ENCODE measurements at places on chromosomes 3 and 15.

DNA sequence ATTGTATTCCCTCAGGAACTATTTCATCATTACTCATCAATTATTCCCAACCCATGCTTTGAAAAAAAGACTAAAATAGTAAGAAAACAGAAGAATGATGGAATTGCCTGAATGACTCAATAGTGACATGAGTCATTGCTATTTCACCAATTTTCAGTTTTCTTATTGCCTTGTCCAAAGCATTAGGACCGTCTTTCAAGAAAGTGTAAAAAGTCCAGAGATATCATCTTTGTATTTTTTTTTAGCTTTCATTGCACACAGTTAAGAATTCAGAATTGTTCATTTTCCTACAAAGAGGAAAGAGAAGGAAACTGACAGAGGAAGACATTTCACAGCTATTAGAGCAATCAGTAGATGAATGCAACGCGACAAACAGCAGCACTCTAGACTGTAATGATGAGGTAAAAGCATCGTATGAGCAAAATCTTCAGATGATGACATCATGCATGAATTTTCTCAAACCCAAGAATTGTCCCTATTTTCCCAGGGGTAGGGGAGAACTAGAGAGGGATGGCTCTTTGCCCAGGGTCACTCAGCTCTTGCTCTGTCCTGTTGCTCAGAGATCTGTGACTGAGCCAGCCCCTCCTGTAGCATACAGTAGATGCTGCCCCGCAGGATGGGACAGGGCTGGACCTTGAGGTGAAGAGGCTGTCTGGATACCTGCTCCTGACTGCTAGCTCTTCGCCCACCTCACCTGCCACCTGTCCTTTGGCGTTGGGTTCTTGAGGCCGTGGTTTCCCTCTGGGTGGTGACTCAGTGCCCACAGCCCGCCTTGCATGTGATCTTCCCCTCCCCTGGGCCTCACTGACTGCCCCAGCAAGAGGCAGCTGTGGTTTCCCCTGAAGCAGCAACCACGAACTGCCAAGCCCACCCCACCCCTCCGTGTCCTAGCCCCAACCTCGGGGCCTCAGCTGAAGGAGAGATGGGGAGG lies 84.8 kb downstream of the PPCDC start:
- no peak for DNase-seq

- no peak for DNase-seq
Observed at GRCh38 chr15:31172606-31173005, 71.1 kb upstream of the TRPM1 start.

DNA sequence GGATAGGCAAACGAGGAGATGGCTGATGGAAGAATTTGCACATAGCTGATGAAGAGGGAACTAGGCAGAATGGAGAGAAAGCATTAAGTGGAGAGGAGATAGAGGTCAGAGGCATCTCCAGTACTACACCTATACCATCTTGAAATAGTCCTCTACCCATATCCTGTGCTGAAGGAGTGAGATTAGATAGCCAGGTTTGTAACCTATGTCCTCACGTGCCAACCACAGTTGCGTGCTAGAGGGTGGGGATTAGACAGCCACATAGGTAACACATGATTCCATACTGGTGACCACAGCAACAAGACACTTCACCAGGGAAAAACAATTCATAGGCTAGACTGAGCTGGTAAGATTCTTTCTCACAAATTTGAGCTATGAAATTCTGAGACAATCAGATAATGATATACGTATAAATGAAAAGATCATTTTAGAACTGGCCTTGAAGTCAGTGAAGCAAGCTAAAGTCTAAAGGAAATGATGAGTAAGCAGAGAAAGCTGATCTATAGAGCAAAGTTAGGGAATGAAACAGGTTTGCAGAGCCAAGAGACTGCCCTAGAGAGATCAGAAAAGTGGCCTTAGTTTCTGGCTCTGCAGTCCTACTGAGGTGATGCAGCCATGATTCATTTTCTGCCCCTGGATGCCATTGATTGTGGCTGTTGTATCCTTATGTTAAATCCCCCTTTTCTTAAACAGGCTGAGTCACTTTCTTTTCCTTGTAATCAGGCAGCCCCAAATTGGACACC lies 17.7 kb downstream of the MYNN start:
- no peak for DNase-seq

DNA sequence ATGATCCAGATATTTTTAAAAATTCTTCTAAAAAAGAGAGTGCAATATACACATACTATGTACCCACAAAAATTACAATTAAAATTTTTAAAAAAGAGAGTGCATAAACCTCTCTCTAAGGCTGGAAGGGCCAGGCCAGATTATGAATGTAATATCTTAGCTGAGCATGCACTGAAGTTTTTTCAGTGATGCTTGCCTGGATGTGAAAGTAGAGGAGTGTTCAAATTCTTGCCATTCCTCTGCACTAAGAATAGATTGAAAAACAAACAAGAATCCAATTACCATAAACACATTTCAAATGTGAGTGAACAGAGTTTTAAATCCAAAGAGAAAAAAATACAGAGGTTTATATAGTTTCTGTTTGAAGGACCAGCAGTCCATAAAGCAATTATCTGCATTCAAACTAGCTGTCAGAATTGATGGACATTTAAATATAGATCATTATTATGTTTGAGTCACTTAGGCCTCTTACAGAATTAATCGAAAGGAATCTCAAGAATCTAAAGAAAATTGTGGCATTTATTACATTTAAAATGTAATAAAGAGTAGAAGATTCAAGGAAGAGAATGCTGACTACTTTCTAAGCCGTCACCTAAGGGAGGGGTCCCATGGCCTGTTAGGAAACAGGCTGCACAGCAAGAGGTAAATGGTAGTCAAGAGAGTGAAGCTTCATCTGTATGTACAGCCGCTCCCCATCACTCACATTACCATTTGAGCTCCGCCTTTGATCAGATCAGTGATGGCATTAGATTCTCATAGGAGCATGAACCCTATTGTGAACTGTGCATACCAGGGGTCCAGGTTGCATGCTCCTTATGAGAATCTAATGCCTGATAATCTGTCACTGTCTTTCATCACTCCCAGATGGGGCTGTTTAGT lies 159.3 kb upstream of the MDFIC2 start:
- no peak for DNase-seq

GRCh38 chr3:30623351-30623750 lies 16.9 kb downstream of the TGFBR2 start:
- no peak for DNase-seq

DNA sequence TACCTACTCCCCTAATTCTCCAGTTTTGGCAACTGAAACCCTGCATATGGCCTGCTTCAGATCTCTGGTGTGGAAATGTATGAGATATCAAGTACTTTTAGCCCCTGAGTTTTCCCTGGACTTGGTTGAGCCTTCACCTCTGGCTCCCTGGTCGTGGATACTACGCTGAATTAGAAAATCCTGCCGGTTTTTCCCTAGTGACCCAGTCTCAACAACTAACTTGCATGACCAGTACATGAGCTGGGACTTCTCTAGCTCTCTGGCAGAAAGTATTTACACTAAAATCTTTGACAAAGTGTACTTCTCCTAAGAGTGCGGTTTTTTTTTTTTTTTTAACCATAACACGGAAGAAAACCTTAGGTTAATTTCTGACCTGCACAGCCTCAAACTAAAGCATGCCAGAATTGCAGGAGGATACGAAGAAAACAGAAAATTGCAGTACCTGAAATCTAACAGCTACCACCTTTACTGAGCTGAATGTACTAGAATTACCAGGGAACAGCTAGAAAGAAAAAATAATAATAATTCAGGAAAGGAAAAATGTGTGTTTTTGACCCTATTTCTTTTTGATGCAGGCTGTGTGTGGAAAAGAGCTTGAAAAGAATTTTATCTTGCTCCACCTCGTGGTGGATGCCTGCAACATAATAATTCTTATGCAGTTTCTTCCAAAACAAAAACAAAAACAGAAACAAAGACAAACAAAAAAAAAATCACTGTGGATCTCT lies 165.6 kb downstream of the GMNC start:
- peak; percentile 11 for DNase-seq

DNA sequence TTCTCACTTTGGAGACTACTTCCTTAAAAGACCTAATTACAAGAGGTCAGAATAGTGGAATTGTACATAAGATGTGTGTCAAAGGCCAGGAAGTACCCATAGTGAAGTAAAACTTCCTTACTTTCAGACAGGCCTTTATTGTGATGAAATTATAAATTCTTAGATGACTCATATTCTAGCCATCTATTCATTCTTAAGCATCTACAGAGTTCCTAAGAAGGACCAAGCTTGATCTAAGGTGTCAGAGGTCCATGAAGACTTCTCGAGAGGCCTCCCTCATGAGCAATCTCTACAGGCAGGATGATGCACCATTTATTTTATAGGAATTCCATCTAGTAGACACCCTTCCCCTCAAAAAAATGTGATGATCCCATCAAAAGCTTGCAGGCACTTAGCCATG lies 493.3 kb downstream of the MAGI1 start:
- DNase-seq: no peak

DNA sequence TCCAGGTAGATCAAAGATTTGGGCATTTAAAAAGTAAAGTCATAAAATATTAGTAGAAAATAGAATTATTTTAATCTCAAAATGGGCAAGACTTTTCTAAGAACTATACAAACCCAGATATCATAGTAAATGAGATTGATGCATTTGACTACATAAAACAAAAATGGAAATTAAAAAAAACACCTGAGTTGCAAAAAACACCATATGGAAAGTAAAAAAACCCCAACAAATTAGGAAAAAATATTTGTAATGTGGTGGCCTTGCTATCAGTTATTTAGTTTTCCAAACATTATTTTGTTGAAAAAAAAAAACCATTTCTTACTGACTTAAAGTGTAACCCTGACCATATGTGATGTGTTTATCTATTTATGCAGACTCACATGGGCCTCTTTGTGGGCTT lies 97.2 kb downstream of the PDCD6IP start:
- DNase-seq: no peak

DNA sequence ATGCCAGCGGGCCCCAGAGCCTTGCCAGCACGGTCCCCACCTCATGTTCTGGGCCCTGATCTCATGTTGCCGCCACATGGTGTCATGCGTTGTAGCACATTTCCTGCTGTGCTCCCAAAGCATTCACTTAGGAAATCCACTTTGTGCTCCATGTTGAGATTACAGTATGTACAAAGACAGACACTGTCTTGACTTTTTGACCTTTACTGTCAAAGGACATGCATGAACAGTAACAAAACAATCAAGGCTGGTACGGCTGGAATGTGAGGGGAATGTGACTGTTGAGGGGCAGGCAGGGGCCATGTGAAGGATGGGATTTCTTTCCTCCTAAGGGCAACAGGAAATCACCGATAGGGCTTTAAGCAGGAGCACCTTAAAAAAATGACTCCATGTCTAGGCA lies 53.3 kb upstream of the RPL32 start:
- DNase-seq: no peak

- DNase-seq: no peak
Observed at GRCh38 chr3:186665625-186666188, at the start of gene HRG. HRG (plus strand) TSS chr3:186666014; CDS start chr3:186666032, 18 bp downstream.

- no peak for DNase-seq
Observed at GRCh38 chr3:139729300-139729699, 51.5 kb upstream of the NMNAT3 start.

DNA sequence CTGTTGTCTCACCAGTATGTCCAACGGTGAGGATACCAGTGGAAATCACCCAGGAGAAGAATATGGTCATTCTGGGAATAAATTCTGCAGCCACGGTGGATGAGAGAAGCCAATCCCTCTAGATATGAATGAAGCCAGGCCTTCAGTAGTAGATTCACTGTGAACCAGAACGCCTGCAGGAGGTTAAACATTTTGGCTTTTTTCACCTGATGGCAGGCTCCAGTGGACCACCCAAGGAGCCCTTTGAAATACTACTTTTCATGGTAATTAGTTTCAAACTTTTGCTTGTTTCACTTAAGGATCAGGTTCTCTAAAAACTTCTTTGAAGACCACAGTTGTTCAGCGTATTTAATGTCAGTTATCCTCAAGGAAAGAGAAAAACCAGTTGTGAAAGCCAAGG lies 353.4 kb downstream of the RORA start:
- no peak for DNase-seq

GRCh38 chr15:59616379-59616778 lies 4.8 kb downstream of the GCNT3 start:
- peak; percentile 57 for DNase-seq

- no peak for DNase-seq
Observed at GRCh38 chr3:42892169-42892568, 13.8 kb upstream of the ZNF662 start.

DNA sequence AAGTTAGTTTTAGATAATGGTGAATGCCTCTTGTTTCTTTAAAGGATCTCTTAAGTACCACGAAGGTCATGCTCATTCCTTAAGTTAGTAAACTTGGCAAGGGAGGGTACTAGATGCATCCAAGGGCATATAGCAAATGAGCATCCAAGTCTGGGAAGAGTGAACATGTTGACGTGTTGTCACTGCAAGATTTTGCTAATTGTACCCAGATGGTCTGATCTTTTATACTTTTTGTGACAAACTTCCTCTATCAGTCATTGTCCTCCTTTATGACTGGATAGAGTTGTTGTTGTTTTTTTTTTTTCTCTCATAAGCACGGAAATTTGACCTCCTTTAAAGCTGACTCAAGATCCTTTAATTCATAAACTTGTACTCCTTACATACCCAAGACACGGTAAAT lies 121.3 kb downstream of the CHST2 start:
- DNase-seq: no peak

DNA sequence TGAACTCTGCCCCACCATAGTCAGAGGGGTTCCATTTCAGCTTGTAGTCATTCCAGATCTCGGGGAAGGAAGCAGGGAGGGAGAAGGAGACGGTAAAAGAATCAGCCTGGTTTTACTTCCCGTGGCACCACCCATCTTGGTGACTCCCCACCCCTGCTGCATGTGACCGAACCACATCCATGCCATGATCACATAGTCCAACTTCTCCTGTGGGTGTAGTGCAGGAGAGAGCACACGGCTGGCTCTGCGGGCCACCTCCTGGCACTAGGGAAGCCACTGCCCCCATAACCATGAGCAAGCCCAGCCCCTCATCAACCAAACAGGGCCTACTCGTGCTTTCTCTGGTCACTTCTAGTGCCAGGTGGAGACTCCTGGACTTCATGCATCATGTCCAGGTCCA lies 3.7 kb downstream of the CHRNA3 start:
- no peak for DNase-seq

DNA sequence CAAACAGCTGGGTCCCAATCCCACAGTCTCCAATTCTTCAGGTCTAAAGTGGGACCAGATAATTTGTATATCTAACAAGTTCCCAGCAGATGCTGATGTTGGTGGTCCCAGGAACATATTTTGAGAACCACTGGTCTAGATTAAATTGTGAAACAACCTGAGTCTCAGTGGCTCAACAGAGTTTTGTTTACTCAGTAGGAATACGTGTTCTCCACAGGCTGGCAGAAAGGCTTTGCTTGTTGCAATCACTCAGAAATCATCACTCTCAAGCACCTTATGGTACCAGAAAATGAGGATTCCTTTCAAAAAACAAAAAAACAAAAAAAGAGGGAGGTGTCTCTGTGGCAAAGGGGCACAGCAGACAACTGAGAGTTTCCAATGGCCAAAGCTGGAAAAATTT lies 118.0 kb downstream of the TNIK start:
- DNase-seq: no peak

GRCh38 chr15:91896341-91897055 lies 43.0 kb downstream of the SLCO3A1 start:
- no peak for DNase-seq

DNA sequence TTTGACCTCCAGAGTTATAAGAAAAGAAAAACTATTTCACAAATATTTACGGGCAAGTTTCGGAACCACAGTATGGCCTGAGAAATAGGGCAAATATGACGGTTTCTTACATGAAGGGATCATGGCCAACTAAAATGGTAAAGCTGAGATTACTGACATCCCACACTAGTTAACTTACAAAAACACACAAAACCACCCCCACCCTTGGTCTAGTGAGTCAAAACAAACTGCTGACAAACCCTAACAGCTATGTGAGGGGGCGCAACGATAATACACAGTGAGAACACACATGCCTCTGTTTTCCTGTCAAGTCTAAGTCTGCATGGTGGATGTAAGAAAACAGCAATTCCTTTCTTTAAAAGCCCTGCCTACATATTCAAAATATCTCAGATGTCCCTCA lies 32.3 kb downstream of the CBLB start:
- no peak for DNase-seq

Measured in NCI-H69 (cell line).